ENCODE measurements at places on chromosomes 2 and 18.
A peak's percentile ranks its signal among the peaks of the same experiment; 100 is the strongest.

GRCh38 chr18:7190547-7191156 lies 40.2 kb upstream of the LRRC30 start:
- no peak for DNase-seq

DNA sequence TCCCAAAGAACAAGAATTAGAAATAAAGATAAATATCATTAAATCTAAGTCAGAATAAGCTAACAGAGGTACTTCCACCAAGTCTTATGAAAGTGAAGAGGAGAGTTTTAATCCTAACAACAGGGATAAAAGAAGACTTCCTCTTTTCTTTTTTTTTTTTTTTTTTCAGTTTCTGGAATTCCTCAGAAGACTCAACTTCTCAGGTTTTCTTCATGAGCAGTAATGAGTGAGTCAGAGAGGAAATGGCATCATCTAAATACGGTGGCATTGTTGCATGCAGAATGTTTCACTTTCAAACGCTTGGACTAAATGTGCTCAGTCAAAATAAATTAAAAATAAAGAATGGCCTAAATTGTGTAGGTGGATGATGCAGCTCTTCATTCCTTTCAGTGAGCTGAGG lies 45.6 kb upstream of the ARHGAP15 start:
- DNase-seq, result no peak

DNA sequence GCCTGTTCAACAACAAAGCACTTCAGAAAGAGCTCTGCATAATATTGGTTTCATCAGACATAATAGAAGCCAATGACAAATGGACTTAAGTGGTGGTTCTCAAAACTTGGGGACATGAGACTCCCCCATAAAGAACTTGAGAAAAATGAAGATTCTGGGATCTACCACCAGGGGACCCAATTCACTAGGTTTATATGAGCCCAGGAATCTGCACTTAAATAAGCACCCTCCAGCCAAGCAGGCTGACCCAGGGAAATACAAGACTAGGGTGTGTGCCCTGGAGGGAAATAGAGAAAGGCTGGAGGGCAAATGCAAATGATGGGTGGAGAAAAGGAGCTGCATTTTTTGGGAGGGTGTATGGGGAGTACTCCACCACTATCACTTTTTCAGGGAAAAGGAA lies 52.5 kb downstream of the SATB2 start:
- DNase-seq, result no peak

DNA sequence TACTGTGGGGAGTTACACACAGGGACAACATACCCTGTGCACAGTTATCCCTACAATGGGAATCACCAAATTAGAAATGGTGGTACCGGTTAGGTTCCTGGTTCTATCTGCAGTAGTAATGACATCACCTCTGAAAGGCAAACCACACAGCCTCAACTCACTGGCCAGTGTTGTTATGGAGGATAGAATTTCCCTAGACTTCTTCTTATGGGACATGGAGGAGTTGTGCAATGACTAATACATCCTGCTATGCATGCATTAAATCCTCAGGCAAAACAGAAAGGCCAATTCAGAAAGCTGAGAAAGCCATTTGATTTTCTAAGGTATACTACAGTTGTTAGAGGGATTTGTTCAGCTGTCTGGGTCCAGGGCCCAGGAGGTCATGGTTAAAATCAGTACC lies 439.3 kb downstream of the TMX3 start:
- DNase-seq, result no peak

GRCh38 chr2:86541334-86541733 lies 21.9 kb downstream of the CHMP3 start:
- DNase-seq, result no peak

DNA sequence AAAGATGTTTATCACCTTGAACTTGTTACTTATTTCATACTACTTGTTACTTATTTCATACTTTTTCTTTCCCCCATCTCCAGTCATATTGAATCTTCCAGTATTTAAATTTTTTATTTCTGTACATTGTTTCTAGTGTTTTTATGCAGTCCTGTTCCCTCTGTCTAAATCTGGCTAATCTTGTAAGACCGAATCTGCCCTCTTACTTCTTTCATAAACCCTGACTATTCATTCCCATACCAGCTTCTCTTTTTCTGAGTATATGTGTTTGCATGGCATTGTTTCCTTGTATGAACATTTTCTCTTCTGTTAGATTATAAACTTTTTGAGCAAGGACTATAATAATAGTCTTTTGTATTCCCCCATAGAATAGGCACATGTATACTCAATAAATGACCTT lies 131.7 kb downstream of the TAF4B start:
- no peak for DNase-seq

GRCh38 chr2:224798180-224798579 lies 82.0 kb upstream of the CCDC195 start:
- no peak for DNase-seq

DNA sequence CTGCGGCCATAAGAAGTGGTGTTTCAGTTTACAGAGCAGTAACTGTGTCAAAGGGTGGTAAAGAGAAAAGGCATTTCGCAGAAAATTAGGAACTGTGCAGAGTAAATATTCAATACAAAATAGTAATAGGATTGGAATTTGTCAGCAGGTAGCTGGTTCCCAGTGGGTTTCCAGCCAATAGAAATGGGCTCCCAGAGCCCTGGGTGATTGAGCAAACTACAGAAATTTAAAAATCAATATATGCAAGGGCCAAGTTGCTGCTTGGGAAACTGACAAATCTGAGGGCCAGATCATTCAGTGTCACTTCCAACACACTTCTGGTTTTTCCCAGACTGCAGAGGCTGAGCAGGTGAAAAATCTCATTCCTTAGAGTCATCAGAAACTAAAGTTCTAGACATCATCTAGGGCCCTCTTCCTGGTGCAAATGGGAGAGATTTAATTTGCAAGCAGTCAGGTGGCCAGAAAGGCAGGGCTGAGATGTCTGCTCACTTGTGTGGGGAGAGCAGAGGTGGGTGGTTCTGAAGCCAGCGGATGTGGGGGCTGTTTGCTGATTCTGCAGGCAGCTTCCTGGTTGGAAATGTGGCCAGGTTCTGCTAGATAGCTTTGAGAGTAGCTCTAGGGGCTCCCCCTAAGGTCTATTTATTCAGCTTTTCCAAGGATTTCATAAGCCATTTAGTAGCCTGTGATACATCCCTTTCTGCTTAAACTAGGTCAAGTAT lies 182.4 kb downstream of the NCK2 start:
- DNase-seq, result peak; percentile 20

GRCh38 chr18:22408059-22408458 lies 9.7 kb downstream of the CTAGE1 start:
- DNase-seq, result no peak

- DNase-seq, result no peak
Measured at GRCh38 chr18:67805261-67805660, 288.7 kb upstream of the DSEL start.

- DNase-seq, result no peak
Measured at GRCh38 chr2:71930049-71930681, 217.5 kb downstream of the CYP26B1 start.

DNA sequence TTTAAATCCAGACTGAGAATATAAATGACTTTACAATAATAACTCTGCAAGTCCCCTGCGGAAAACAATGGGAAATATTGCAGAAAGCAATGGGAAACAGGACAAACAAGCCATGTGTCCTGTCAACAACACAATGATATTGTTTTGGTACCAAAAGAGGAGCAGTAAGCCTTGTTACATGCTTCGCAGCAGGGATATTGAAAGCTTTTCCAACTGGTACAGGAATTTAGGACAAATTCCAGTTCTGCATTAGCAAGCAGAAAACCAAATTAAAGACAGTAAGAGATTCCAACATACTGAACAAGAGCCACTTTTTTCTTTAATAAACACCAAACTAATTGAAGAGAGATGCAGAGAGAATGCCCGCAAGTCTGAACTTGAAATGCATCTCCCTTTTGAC lies 30.0 kb downstream of the FRZB start:
- DNase-seq, result no peak

DNA sequence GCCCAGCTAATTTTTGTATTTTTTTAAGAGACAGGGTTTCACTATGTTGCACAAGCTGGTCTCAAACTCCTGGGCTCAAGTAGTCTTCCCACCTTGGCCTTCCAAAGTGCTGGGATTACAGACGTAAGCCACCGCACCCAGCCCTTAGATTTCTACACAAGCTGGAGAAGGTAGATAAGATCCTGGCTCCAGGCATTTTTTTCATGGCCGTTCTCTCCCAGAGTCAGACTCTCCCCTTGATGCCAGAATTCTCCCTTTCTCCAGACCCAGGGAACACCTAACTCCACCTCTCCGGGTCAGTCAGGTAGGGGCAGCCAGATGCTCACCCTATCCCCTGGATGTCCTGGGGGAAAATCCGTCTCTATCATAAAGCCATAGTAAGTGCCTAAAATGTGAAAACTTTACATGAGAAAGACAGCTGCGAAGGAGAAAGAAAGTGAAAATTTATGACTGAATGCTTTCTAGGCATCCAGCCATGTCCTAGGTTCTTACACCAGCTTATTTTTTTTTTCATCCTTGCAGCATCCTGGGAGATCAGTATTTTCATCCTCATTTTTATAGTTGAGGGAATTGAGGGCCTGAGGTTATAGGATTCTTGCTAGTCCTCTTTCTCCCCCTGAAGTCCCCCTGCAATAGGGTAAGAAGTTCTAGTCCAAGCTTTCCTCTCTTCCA lies 16.3 kb downstream of the SIX3 start:
- DNase-seq, result no peak

GRCh38 chr2:133526530-133527300 lies 41.5 kb downstream of the NCKAP5 start:
- DNase-seq, result no peak

DNA sequence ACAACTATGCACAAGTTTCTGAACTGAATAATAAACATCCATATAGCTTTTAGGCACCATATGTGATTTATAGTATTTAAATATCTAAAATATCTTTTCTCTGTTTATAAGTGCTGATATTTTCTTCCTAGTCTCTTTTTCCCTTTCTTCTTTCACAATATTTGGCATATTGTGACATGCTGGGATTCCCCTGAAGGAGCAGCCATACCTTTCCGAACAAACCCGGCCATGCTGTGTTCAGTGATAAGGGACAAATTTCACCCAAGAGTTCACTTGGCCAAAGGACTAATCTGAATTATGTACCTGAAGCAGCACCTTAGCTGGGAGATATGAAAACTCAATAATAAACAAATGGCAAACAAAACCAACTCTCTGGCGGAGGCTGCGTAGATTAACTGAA lies 250.8 kb downstream of the RDH14 start:
- DNase-seq, result no peak

- no peak for DNase-seq
Measured at GRCh38 chr18:48615566-48616401, 77.0 kb downstream of the CTIF start.

DNA sequence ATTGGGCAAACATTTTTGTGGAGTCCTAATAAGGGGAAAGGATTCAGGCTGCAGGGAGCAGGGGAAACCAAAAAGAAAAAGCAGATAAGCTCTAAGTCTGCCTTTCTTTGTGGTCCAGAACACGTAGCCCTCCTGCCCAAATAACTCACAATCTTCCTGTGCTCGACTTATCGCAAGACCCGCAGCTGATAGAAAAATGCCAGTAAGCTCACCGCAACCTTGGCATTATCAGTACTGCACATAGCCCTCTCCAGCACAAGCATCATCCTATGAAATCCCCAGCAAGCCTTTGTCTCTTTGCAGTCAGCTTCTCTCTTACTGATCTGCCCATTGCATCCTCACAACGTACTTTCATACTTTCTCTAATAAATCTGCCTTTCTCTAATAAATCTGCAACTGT lies 202.4 kb upstream of the HNRNPA3 start:
- no peak for DNase-seq

DNA sequence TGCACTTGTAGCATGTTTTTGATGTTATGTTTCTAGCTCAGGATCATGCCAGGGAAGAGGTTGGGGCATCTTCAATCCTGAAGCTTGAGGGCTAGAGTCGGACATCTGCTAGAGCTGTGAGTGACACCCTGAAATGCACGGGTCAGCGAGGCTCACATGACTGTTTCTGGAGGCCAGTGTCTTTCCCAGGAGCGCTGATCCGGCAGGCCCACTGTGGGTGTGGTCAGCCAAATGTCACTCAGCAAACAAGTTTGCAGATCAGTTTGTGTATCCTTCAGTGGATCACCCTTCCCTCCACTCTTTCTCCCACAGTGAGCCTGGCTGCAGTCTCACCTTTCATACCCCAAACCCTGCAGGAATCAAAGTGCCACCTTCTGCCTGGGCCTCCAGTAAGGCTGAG lies 23.0 kb upstream of the ARHGEF4 start:
- no peak for DNase-seq

DNA sequence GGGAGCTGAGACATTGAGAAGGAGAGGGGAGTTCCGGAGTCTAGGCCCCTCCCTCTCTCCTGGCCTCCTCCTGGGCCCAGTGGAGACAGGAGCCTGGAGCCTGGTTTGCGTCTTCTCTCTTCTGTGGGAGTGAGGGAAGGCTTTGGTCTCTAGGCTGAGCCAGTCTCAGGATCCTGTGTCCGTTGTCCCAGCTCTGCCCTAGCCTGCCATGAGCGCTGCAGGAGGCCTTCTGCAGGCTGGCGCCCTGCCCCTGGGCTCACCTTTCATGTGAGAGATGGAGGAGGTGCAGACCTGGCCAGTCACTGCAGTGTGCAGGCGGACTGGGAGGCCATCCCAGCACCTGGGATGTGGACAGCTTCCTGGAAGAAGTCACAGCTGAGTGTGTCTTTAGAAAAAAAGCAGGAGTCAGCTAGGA lies 8.7 kb downstream of the IMPA2 start:
- DNase-seq, result no peak

- DNase-seq, result no peak
Measured at GRCh38 chr2:160228141-160228917, 28.3 kb upstream of the ITGB6 start.

DNA sequence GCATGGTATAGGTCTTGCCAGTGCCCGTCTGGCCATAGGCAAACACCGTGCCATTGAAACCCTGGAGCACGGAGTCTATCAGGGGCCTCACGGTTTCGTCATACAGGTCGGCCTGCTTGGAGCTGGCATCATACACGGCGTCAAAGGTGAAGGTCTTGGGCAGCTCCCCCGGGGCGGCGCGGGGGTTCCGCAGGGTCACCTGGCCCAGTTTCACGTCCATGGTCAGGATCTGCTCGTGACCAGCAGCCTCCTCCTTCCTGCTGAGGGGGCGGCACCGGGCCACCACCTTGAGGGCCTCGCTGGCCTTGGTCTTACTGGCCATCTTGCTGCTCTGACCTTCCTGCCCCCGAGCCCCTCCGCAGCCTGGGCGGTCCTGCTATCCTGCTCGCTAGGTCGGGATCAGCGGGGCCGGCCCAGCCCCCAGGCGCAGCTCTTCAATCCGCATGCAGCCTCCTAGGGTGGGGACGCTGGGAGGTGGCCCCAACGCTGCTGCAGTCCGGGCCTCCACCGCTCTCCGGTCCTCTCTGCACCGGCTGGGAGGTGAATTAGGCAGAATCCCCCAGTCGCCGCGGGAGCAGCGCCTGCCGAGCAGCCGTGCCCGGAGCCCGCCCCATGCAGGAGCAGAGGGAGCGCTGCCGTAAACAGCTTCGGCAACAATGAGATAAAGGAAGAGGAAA lies 563 bp downstream of the KIF3C start:
- no peak for DNase-seq

Data from activated T-helper 1 cell treated with anti-CD3 and anti-CD28 coated beads, Interleukin-2, amount 50 U/mL, for 16 hours (primary cell).